Skeletal muscle cell (primary cell): ENCODE measurements at places on chromosomes 12 and 14.

DNA sequence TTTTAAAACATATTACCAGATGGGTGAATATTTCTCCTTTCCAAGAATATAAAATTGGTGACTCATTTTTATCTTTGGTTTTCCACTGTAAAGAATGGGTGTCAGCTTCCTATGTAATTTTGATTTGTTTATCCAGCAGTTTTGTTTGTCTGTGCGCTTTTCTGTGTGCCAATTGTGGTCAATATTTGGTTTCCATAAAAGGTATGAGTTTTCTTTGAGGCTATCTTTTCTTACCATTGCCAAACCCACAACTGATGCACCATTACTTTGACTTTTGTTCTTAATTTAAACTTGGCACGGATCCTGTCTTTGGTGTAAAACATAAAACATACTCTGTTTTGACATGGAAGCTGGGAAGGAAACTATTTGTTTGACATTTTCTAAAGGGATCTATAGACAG lies 78.8 kb upstream of the NAV3 start:
- peak; percentile 23 for DNase-seq

GRCh38 chr12:24069532-24070395 lies 120.3 kb upstream of the SOX5 start:
- DNase-seq = no peak

DNA sequence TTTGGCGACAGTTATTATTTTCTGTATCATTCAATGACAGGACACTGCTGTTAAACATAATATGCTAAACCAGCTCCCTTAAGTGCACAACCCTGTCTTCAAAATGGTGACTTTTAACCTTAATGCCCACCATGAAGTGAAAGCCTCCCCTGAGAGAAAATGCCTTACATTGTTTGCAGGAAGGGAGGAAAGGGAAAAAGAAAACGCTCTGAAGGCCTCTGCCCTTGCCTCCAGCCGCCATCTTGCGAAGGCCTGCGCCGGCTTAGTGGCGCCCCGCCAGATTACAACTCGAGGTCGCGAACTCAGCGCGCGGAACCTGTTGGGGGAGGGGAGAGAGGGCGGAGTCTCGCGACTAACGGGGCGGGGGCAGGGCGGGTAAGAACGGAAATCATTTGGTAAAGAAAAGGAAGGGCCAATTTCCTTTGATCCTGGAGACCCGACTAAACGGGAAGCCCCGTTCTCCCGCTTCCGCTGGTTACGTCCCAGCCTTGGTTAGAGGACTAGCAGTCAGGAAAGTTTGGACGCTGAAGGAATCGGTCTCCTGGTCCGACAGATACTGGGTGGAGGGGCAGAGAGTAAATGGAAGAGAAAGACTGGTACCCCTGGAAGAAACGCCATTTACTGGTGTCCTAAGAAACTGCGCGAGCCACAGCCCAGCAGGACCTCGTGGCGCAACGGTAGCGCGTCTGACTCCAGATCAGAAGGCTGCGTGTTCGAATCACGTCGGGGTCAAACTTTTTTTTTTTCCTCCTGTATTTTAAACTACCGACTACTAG lies 11.6 kb upstream of the TMPO start:
- peak; percentile 73 for DNase-seq

DNA sequence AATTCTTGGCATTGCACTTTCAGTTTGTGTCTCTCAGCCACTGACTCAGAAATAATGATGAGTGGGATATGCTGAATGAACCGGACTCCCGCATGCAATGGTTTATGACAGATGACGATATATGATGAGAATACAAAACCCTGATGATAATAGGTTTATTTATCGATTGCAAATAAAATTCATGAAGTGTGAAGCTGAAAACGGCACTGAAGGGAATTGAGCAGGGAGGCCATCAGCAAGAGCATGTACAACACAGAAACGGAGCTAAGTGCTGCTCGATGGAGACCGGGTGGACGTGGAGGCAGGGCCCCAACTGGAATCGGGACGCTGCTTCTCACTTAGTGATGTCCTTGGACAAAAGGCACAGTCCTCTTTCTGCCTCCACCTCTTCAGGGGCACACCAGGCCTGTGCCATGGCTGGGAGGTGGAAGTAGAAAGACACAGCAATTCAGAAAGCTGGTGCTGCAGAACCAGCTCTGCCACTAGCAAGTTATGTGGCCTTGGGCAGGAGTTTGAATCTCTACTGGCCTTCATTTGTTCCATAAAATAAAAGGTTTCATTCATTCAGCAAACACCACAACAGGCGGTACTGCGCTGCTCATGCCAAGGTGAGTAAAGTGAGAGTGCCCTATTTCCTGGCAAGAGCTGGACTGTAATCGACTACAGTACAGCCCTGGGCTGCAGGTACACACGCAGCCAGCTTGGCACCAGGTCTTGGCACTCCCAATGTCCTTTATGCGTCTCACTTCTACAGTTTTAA lies 117.0 kb downstream of the EGLN3 start:
- DNase-seq = no peak

GRCh38 chr12:100995201-100995600 lies 200.6 kb downstream of the ANO4 start:
- DNase-seq = peak; percentile 23

DNA sequence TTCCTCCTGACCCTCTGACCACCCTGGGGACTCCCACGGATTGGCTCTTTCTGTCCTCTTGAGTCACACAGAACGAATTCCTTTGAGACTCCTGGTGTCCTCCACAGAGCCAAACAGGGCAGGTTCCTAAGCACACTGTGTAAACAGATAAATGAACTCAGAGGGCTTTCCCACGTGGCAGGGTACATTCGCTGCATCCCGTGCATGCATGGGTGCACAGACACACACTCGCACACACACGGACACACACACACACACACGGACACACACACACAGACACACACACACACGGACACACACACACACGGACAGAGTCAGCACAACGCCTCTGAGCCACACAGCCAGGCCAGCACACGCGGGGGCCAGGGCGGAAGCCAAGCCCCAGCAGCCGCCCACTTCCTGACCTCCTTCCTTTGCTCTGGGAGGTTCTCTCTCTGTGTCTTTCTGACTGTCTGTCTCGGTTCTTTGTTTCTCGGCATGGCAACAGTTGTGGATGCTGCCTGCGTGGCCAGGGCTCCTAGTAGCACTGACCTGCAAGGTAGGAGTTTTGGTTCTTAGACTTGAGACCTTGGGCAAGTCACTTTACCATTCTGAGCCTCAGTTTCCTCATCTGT lies 706 bp downstream of the CRACR2A start:
- DNase-seq = no peak

DNA sequence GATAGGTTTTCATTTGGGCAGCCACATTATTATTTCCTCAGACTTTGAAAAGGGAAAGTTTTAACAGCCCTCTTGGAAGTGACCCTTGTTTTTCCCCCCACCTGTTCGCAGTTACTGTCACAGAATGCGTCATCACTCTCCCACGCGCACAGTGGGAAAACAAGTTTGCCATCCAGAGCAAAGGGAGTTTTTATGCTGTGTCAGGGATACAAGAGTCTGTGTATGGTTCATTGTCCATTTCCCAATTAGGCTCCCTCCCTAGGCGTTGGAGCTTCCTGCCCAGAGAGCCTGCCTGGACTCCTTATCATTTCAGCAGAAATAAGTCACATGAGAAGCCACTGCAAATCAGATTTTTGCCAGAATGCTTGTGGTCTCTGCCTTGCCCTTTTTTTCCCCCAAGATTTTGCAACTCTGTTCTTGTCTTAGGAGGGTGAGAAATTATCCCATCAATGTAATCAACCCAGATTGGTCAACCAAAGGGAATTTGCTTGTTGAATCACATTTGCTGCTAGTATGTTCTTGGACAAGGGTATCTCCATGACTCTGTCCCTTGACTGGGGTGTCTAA lies 104.1 kb downstream of the IGF1 start:
- no peak for DNase-seq

GRCh38 chr12:127280393-127281275 lies 986.3 kb upstream of the TMEM132C start:
- DNase-seq = no peak

DNA sequence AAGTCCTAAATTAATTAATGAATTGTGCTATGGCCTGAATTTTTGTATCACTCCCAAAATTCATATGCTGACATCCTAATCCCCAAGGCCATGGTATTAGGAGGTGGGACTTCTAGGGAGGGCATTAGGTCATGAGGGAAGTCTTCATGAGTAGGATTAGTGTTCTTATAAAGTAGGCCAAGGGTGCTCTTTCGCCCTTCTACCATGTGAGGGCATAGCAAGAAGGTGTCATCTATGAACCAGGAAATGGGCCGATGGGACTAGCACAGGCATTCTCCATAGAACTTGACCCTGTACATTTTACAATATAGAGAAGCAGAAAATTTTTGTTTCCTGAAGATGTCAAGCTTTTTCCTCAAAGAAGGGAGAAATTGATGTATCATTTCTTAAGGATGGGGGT lies 12.5 kb downstream of the SYT10 start:
- DNase-seq = no peak
